ENCODE measurements at places on chromosomes 11 and 22.

GRCh38 chr11:108223348-108224149 is 682 bp downstream of the ATM start:
- no peak for DNase-seq

DNA sequence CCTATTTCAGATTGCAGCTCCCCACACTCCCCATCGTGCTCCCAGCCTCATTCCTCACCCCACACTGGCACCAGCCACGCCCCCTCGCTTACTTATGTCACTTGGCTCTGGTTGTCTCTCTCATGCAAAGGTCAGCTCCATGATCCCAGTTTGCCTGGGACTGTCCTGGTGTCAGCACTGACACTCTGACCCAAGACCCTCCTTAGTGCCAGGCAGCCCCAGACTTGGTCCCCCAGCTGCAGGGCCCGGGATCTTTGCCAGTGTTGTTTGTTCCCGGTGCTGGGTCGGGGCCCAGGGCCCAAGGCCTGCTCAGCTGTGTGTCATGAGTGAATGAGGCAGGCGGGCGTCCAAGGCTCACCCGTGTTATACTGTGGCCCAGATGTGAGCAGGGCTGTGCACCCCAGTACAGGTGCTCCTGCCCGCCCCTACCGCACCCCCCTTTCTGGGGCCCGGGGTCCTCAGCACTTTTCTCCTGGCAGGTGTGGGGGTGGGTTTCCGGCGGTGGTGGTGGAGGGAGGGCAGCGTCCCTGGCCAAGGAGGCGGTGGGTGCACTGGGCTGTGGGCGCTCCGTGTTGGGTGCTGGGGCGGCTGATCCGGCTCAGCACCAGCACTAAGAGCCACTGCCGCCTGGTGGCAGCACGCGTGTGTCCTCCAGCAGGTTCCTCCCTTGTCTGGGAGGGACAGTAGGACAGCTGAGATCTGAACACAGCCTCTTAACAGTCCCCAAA is 19.5 kb downstream of the IL17REL start:
- no peak for DNase-seq

- no peak for DNase-seq
Measured at GRCh38 chr11:78982473-78982872, 407.8 kb upstream of the NARS2 start.

- no peak for DNase-seq
Measured at GRCh38 chr22:45496451-45496941, 6.2 kb upstream of the FBLN1 start.
